SJCRH30 (cell line): ENCODE measurements at places on chromosomes 6 and 20. TPM values are rescaled to one million over a fixed set of nuclear protein-coding genes. Genes with fewer than 3 reads are reported as not detected.

- no peak for DNase-seq
Observed at GRCh38 chr6:95244751-95245150, 332.6 kb upstream of the MANEA start.

DNA sequence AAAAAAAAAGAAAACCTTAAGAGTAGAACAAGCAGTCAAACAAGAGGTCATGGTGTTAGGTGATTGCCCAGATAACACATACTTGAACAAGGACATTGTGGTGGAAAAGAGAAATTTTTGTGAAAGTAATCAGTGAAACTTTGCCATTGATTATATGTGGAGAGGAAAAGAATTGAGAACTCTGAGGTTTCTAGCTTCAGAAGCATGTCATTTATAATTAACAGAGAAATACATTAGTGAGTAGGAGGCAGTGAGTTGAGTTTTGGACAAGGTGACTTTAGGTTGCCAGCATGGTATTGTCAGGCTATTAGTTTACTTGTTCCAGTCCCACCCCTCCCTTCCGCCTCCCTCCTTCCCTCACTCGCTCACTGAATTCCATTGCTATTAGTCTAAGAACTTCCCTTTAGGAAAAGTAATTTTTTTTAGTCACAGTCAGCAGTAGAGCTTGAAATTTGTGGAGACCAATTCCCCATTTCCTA lies 17.2 kb downstream of the TAB2 start:
- no peak for DNase-seq

DNA sequence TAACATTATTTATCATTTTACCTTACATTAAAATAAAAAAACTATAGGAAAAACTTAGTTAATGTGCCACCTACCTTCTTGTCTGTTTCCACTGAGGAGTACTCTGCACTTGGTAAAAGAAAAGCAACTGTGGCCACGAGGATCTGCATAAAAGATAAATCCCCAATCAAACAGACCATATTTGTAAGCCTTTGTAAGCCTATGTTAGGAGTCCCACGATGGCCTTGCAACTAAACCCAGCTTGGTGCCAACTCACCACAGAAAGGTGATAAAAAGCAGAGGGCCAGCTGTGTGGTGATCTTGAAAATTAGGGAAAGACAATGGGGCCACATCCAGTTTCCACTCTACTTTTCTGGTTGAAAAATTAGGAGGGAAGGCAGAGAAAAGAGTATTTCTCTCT lies 156.9 kb downstream of the INSM1 start:
- no peak for DNase-seq

DNA sequence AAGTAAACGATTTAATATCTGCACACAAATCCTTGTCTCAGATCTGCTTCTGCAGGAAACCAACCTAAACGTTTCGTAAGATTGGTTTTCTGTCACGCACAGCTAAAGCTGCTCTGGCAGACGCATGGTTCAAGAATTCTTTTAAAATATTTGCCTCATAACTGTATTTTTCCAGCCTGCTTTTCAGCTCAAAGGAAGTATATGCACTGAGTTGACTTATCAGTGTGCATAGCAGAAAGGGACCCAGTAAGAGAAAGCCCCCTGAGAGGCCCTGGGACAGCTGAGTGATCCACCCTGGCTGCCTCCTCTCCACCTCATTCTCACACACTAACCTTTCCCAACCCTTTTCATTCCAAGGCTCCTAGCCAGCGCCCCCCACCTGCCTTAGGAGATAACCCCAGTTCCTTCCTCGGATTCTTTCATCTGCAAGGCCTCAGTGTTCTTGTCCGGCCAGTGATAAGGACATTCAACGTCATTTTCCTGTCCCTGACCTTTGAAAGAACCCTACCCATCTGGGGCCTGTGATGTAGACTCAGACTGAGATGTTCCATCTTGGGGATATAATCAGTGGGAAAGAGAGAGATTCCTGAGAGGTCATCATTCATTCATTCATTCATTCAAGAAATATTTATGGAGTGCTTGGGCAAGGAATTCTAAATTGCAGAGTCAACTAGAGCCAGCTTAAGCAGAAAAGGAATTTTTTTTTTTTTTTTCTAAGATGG lies 22.4 kb upstream of the SLC9A8 start:
- DNase-seq, result no peak

The HLA-DQA2 gene
- not detected in 2 replicates for total RNA-seq

- no peak for DNase-seq
Observed at GRCh38 chr6:50602292-50602691, 111.0 kb upstream of the TFAP2D start.

The CRIP3 gene
- not detected in 2 replicates for total RNA-seq

- DNase-seq, result no peak
Observed at GRCh38 chr6:145110109-145110508, 625.2 kb downstream of the EPM2A start.

DNA sequence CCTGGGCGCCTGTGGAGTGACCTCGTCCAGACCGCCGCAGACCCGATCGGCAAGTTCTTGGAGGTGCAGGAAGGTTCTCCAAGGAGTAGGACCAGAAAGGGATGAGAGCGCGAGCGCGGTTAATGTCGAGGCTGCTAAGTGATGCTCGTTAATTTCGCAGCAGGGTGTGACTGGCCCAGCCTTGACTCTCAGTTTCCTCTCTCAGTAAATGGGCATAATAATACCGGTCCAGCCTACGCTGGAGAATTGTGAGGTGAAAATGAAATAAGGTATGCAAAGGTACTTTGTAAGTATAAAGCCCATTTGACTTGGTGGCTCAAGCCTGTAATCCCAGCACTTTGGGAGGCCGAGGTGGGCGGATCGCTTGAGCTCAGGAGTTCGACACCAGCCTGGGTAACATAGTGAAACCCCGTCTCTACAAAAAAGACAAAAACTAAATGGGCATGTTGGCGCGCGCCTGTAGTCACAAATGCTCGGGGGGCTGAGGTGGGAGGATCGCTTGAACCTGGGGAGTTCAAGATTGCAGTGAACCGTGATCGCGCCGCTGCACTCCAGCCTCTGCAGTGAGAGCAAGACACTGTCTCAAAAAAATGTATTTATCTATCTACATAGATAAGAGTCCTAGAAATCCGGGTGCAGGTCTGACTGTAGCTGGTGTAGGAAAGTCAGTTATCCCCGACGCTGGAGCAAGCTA lies 634 bp upstream of the BTBD9 start:
- no peak for DNase-seq

- DNase-seq, result no peak
Observed at GRCh38 chr20:43821795-43822194, 92.9 kb upstream of the TOX2 start.

- no peak for DNase-seq
Observed at GRCh38 chr6:49549691-49550491, 577 bp upstream of the C6orf141 start.

GRCh38 chr6:1993042-1993441 lies 252.4 kb downstream of the GMDS start:
- no peak for DNase-seq

The OLIG3 gene
- not detected in 2 replicates for total RNA-seq

DNA sequence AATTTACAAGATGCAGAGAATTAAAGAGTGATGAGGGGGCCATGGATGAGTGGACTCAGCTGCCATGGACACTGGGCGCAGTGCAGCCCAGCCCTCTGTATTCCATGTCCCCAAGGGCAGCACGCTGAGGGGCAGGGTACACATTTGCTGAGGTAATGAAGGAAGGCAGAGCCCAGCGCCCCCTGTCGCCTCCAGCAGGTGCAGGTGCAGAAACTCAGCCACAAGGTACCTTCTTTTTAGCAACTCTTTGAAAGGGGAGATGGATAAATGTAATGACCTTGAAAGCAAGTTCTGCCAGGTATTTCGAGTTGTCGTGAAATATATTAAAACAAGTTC lies 7.1 kb downstream of the CD93 start:
- DNase-seq, result no peak

GRCh38 chr20:17808357-17808756 lies 108.6 kb downstream of the BANF2 start:
- DNase-seq, result no peak

The TOMM34 gene
- 43.4 and 43.5 TPM in 2 replicates for total RNA-seq

The ATRN gene
- 27.0 and 27.9 TPM in 2 replicates for total RNA-seq

- DNase-seq, result no peak
Observed at GRCh38 chr20:58677079-58677604, 15.5 kb upstream of the NPEPL1 start.

The CLDN20 gene
- not detected in 2 replicates for total RNA-seq

DNA sequence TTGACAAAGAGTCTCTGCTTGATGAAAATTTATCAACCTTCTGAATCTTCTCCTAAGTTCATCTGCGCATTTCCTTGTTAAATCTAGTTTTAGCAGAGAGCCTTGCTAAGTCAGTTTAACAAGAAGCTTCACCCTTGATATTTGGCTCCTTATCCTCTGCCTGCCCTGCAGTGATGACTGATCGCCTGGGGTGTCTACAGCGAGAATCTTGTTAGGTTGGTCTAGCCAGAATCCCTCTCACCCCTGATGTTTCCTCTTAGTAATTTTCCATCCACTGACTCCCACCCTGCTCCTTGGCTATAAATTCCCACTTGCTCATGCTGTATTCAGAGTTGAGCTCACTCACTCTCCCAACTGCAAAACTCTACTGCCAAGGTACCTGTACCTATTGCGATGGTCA lies 114.1 kb downstream of the TENT5A start:
- no peak for DNase-seq

The TUBB2B gene
- 54.1 and 57.9 TPM in 2 replicates for total RNA-seq

GRCh38 chr20:32155017-32155981 lies 45.8 kb downstream of the TM9SF4 start:
- peak; percentile 63 for DNase-seq

DNA sequence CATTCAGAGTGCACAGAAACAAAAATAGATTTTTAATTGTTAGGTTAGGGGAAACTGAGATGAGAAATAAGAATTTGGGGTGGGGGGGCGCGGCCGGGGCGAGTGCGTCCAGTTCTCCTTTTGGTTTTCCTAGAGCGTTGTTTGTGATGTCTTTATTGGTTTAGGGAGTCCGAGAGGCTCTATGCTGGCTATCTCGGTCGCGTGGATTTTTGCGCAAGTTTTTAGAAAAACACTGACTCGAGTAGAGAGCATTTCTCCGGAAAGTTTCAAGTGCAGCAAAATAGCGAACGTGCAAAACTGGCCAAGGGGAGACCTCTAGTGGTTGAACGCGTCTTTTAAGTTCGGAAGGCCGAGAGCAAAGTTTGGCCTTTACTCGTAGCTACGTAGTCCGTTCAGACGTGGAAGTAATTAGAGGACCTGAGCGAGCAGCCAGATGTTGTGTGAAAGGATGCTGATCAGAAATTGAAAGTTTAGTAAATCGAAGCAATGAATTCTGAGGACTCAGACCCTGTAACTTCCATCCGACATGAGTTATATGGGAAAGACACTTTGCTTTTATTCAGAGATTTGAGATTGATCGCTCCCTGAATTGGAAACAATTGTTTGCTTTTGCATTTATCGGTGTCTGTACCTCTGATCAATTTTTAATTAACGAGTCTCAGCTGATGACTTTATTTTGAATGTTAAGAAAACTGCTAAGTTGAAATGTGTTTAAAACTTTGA lies 2.7 kb downstream of the L3MBTL3 start:
- DNase-seq, result peak; percentile 91
